ENCODE measurements at places on chromosomes 16 and 17. TPM values are rescaled to one million over a fixed set of nuclear protein-coding genes. Genes with fewer than 3 reads are reported as not detected.

SLFN12 gene
- total RNA-seq: 50.4 TPM

NPIPA7 gene
- 0.79 TPM for total RNA-seq

HNF1B gene
- total RNA-seq: not detected

DNA sequence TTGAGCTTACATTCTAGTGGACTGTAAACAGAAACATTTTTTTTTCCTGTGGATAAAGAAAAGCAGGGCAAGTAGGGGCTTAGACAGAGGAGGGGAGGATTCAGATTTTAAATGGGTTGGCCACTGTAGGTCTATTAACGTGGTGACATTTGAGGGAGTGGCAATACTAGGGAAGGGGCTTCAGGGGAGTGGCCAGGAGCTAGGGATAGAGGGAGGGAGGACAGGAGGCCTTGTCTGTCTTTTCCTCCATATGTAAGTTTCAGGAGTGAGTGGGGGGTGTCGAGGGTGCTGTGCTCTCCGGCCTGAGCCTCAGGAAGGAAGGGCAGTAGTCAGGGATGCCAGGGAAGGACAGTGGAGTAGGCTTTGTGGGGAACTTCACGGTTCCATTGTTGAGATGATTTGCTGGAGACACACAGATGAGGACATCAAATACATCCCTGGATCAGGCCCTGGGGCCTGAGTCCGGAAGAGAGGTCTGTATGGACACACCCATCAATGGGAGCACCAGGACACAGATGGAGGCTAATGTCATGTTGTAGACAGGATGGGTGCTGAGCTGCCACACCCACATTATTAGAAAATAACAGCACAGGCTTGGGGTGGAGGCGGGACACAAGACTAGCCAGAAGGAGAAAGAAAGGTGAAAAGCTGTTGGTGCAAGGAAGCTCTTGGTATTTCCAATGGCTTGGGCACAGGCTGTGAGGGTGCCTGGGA, 6.5 kb upstream of the HBM start:
- no peak for DNase-seq

DNA sequence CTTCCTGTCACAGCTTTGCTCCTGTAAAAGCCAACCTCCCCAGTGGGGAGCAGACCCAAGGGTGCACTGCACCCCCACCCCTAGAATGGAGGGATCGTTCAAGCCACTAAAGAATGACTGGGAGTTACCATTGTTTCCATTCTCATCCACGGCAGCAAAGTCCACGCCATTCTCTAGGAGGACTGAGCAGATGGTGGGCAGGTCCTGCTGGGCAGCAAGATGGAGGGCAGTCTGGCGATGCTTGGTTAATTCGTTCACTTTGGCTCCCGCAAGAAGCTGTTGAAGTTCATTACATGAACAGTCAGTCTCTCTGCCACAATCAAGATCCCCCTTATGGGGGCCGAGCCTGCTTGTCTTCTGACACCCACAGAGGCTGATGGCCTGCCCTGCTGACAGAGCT, 30.8 kb downstream of the CYB5D2 start:
- no peak for DNase-seq

GRCh38 chr16:20866145-20866772, 33.9 kb downstream of the DCUN1D3 start:
- DNase-seq: peak; percentile 75
